ENCODE measurements at places on chromosomes 5 and 9.

DNA sequence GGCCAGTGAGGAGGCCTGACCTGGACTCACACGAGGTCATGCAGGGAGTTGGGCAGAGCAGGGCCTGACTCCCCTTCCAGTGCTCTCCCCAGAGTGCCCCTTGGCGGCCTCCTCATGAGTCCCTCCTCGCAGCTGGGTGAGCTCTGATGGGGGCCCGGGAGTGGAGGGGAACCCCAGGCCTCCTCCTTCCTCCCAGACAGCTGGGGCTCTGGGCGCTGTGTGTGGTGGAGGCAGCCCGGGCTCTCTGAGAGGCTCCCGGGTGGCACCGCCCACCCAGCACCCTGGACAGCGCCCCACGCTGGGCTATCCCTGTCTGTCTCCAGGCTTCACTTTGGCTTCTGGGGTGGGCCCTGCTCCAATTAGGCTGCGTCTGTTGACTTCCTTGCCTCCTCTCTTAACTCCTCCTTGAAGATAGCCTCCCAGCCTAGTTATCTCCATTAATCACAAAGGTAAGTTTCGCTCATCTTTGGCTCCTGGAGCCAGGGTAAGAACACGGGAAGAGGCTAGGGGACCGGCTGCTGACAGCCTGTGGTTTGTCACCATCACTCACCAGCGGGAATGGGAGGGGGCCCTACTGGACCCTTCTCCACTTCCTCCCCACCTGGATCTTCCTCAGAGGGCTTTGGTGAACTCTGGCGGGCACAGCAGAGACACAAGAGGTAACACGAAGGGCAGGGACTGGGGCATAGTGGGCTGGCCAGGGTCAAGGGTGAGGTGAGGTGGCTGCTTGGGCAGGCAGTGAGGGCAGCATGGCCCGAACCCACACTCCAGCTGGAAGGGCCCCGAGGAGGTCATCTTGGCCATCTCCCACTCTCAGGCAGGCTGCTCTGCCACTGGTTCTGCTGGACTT, 13.1 kb downstream of the PSD2 start:
- DNase-seq = peak; percentile 60

DNA sequence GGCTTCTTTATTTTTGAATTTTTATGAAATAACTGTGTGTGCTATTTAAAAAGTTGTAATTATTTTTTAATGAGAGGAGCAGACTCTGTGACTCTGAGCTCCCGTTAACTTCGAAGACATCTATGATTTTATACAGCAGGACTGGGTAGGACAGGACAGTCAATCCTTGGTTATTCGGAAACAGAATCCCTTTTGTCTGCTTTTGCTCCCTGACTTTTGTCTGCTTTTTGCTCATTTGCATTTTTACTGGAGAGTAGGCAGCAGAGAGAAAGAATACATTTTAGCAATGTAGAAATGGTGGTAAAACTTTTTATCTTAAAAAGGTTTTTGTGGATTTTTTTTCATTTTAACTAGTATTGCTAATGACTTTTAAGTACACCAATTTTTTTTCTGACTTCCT, 303.6 kb downstream of the ARHGAP26 start:
- DNase-seq = no peak

DNA sequence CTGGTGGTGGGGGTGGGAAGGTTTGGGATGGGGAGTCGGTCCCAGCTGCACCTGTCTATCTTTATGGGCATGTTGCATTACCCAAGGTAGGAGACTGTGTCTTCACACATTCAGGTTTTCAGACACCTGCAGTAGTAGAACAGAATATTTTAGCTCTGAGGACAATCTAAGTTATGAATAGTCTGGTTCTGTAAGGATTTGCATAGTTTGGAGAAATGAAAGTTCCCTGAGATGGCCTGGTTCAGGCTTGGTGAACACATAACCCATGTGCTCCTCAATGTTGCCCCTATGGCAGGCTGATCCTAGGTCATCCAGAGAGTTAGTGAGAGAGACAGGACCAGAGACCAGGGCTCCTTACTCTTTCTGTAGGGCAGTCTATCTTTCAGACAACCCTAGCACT, 20.7 kb downstream of the TNFSF8 start:
- DNase-seq = no peak

DNA sequence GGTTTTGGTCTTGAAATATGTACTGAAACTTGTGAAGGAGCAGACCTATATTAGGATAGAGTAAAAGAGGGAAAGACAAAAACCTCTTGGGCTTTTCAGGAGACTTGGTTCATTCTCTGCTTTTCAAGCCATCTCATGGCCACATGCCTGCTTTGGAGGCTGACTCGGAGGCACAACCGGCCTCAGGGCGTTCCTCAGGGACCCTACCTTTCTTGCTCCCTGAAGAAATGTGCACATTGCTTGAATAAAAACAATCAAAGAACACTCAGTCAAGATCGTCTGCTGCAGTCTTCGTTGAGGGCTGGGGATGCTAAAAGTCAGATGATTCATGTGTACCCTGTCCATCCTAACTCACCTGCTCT, 994 bp downstream of the IRGM start:
- no peak for DNase-seq

GRCh38 chr9:133995012-133995896, 3.1 kb upstream of the VAV2 start:
- peak; percentile 33 for DNase-seq

DNA sequence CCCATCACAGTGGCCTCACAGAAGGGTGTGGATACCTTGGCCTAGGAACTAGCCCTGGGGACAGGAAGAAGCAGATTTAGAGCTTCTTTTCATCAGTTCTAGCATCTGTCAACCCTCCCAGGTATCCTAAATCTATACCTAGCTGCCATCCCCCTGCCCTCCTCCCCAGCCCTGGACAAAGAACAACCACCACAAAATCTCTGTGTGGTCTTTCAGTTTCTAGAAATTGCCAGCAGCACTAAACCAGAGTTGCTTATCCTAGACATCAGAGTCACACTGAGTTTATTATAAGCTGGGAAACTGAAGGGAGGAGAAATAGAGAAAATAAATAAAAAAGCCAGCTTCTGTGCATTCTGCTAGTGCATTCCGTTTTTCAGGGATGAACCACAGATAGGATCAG, 14.6 kb downstream of the CCDC180 start:
- DNase-seq = no peak

GRCh38 chr9:129353697-129354336, 175.8 kb upstream of the IER5L start:
- no peak for DNase-seq

DNA sequence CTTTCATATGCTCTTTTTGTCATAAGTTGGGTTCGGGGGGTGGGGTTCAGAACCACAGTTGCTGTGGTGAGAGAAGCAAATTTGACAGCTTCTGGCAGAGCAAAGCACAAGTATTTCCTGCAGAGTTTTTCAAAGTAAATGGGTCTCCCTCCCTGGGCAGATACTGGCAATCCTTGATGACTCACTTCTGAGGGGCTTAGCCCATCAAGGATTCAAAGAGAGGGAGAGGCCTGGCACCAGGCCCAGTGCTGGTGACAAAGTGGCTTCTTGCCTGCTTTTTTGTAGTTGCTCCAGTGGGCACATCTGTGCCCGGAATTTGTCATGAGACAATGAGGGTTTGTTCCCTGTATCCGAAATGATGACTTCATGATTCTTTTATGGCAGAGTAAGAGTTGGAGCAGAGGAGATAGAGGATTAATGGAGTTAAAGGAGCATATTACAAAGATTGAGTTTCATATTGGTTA, 46.6 kb upstream of the TNC start:
- DNase-seq = peak; percentile 66

- DNase-seq = peak; percentile 59
Measured at GRCh38 chr5:151738125-151738848, 20.1 kb downstream of the ATOX1 start.

- peak; percentile 81 for DNase-seq
Measured at GRCh38 chr9:84343111-84343521, 2.6 kb upstream of the SLC28A3 start.

GRCh38 chr5:134555890-134556311, 30.4 kb downstream of the JADE2 start:
- DNase-seq = peak; percentile 80

- DNase-seq = peak; percentile 24
Measured at GRCh38 chr5:63401436-63402046, 560.7 kb downstream of the HTR1A start.

GRCh38 chr5:17185773-17186172, 31.7 kb upstream of the BASP1 start:
- DNase-seq = peak; percentile 94

- DNase-seq = no peak
Measured at GRCh38 chr5:95605786-95606185, 14.1 kb upstream of the GPR150 start.

DNA sequence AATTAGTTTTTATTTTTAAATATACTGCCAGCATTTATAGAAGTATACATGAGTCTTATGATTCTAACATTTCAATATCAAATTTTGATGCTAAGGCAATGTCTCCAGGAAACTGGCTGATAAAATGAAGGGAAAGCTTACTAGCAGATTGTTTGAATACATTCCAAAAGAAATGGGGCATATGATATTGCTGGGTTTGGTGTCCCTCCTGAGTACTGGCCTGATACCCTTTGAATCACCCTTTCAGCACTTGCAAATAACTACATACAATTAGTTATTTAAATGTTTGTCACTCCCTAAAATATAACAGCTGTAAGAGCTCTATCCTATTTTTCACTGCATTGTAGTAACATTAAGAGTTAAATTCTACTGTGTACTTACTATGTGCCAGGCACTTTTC, 360.8 kb downstream of the HCN1 start:
- DNase-seq = no peak

DNA sequence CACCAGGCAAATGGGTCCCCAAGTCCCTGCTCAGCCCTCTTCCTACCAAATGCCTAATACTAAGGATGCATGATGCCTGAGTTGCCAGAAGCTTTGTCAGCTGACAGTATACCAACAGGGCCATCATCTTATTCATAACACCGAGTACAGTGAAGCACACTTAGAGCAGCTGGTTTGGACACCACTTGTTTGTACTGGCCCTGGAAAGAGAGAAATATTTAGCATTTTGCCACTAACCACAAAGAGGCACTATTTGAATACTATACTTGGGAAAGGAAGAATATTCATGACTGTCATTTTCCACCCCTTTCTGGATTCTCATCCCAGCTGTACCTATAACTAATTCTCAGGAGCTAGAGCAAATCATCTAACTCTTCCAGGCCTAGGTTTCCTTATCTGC, 364.4 kb upstream of the KIF2A start:
- DNase-seq = no peak

- no peak for DNase-seq
Measured at GRCh38 chr9:134026581-134026980, 1.3 kb downstream of the BRD3OS start.

DNA sequence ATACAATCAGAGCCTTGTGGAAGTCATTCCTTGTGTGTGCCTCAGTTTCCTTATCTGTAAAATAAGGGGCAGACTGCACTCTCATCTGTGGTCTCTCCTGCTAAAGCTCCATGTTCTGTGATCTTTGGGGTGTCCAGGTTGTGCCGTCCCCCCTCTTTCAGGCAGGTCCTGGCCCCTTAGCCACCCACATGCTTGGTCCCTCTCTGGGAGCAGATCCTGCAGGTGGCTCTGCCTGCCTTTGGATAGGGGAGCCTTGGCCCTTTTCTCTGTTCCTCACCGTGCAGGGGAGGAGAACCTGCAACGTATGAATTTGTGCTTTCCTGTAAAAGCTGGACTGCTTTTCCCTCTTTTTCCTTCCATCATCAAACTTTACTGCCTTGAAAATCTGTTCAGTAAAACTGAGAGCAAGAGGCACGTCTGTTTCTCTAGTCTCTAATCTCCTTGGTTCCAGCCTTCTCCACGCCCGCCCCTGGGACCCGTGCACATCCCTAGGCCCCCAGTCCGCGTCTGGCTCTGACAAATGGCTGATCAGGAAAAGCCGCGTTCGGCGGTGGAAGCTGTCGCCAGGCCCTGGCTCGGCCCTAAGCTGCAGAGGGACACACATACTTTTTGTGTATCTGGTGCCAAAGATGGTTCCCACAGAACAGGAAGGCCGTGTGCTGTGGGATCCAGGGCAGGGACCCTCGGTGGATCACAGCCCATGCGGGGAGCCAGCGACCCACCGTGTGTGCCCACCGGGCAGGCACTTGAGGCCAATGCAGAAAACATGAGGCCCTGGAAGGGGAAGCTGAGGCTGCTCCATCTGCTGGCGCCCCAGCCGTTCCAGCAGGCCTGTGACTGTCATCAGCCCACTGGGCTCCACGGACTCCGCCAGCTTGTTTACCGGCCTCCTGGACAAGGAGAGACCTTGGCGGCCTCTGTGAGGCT, 43.4 kb upstream of the COL5A1 start:
- no peak for DNase-seq

DNA sequence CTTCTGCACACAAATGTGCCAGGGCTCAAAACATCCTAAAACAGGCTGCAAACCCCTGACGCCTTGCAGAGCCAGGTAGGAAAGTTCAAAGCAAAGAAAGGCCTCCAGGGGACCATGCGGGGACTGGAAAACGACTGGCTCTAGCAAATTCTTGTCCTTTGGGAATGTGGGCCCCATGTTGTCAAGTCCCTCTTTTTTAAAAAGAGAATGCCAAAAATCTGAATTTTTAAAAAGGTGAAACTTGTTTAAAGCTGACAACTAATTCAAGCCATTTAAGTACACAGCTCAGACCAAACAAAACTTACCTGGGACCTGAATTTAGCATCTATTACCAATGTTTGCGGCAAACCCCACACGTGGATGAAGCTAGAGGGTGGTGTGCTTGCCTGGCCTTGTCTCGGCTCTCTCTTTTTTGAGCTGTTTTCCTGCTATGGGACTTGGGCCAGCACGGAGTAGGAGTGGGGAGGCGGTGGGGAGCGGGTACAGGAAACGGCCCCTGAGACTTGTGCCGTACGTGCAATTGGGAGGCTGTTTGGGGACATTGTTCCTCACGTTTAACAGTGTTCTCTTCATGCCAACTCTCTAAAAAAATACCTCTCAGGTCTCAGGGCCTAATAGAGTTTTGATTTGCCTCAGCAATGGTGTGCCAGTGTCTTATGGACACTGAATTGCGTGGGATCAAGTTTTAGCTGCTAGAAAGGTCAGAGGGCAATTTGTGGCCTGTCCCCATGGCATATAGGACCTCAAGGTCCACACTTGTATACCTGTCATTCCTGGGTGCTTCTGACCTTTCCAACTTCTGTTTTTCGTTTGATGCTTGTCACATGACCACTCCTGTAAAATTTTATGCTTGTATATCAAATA, 15.1 kb upstream of the PHF19 start:
- DNase-seq = no peak

DNA sequence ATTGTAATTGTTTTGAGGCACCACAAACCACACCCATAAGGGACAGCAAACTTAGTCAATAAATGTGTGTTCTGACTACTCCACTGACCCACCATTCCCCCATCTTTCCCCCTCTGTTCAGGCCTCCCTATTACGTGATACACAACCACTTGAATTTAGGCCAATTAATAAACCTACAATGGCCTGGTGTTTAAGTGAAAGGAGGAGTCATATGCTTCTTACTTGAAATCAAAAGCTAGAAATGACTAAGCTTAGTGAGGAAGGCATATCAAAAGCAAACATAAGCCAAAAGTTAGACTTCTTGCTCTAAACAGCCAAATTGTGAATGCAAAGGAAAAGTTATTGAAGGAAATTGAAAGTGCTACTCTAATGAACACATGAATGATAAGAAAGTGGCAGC, 14.6 kb downstream of the ZBTB43 start:
- DNase-seq = no peak

GRCh38 chr5:178872302-178872701, 12.5 kb downstream of the ZNF354B start:
- no peak for DNase-seq

Data from EH (cell line).